ENCODE measurements at places on chromosomes 7 and 10. TPM values are rescaled to one million over a fixed set of nuclear protein-coding genes. Genes with fewer than 3 reads are reported as not detected.

The SPDYE1 gene
- polyA plus RNA-seq = not detected

The TMEM184A gene
- 0.12 TPM for polyA plus RNA-seq

The HOXA6 gene
- polyA plus RNA-seq = not detected

The CYP2W1 gene
- not detected for polyA plus RNA-seq

The CYREN gene
- polyA plus RNA-seq = 6.7 TPM

The EIF4H gene
- polyA plus RNA-seq = 170 TPM

The GAD2 gene
- polyA plus RNA-seq = 200 TPM

The TMEM236 gene
- polyA plus RNA-seq = 0.10 TPM

The ENTPD1 gene
- polyA plus RNA-seq = 0.57 TPM

The NPC1L1 gene
- polyA plus RNA-seq = 0.20 TPM

The CLDN3 gene
- not detected for polyA plus RNA-seq

The CRHR2 gene
- 0.42 TPM for polyA plus RNA-seq

The ZNF212 gene
- 10.4 TPM for polyA plus RNA-seq

The IKZF1 gene
- 0.24 TPM for polyA plus RNA-seq

The GNAT3 gene
- not detected for polyA plus RNA-seq

The TET1 gene
- 5.2 TPM for polyA plus RNA-seq

The OPALIN gene
- not detected for polyA plus RNA-seq

The TMEM229A gene
- polyA plus RNA-seq = 0.31 TPM

The RELN gene
- polyA plus RNA-seq = 169 TPM

The TMEM273 gene
- polyA plus RNA-seq = not detected

The NPFFR1 gene
- not detected for polyA plus RNA-seq

The CPA5 gene
- polyA plus RNA-seq = not detected

The FRA10AC1 gene
- 15.7 TPM for polyA plus RNA-seq

The OIT3 gene
- not detected for polyA plus RNA-seq

The IDI2 gene
- polyA plus RNA-seq = 0.24 TPM

The PNLIPRP2 gene
- polyA plus RNA-seq = not detected

The SORCS3 gene
- polyA plus RNA-seq = 14.4 TPM

The PTPRZ1 gene
- polyA plus RNA-seq = 11.8 TPM

The GSAP gene
- 0.48 TPM for polyA plus RNA-seq

The HOXA13 gene
- not detected for polyA plus RNA-seq

The ASIC3 gene
- polyA plus RNA-seq = 3.3 TPM

The ELN gene
- not detected for polyA plus RNA-seq

The BRAF gene
- polyA plus RNA-seq = 31.7 TPM

The CPA2 gene
- 0.41 TPM for polyA plus RNA-seq

The NUTM2A gene
- 3.0 TPM for polyA plus RNA-seq

The ZEB1 gene
- 15.6 TPM for polyA plus RNA-seq

The CCDC6 gene
- polyA plus RNA-seq = 20.1 TPM

The SAP25 gene
- polyA plus RNA-seq = 0.52 TPM

The ADIRF gene
- not detected for polyA plus RNA-seq
